ENCODE measurements at places on chromosomes 3 and 15.

DNA sequence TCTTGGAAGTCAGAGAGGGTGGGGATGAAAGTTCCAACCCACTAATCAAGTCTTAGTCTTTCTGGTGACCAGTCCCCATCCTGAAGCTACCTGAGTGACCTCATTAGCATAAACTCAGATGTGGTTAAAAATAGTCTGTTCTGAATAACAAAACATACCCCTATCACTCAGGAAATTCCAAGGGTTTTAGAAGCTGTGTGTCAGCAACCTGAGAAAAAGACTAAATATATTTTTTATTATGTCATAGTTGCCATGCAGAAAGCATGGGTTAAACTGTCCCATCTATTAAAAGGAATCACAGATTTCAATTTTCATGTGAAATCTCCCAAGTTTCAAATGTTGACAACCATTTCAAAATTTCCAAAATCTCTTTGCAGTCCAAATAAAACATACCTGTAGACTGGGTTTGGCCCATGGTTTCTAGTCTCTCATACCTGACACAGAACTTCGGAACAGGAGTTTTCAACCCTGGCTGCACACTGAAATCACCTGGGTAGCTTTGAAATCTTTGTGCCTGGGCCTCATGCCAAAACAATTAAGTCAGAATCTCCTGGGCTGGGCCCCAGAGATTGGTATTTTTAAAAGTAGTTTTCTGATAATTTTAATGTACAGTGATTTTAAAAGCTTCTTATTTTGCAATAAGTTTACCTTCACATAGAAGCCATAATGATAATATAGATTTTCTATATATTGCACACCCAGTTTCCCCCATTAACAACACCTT, 476.3 kb downstream of the RBMS3 start:
- no peak for DNase-seq

DNA sequence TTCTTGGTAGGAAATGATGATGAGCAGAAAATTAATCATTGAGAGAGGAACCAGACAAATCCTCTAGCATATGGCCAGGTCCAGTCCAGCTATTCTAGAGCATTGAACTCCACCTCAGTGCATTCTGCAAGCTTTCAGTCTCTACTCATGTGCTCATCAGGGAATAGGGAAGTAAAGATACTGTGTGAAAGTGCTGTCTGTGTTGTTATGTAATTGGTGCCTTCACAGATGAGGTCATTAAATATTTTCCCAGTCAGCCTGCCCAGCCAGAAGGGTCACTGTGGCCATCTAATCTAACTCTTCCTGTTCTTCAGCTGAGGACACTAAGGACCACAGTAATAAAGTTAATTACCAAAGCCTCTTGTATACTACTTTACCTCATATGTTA, 28.2 kb downstream of the C3orf62 start:
- DNase-seq, result no peak

- DNase-seq, result no peak
Measured at GRCh38 chr15:85406916-85407315, 26.5 kb downstream of the AKAP13 start.

DNA sequence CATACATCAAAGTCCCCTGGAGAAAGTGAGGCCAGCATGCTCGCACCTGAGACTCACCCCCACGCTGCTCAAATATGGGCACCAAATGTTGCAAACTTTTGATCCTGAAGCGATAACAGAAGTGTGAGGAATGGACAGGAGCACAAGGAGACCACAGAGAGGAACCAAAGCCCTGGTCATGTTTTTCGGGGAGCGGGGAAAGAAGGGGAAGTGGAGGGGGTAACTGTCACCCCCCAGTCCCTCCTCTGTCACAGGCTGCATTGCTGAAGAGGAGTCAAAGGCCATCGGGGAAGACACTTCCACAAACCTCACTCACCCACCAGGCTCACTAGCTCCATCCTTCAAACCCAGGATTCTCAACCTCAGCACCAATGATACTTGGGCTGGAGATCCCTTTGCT, 182.4 kb downstream of the UACA start:
- DNase-seq, result no peak

DNA sequence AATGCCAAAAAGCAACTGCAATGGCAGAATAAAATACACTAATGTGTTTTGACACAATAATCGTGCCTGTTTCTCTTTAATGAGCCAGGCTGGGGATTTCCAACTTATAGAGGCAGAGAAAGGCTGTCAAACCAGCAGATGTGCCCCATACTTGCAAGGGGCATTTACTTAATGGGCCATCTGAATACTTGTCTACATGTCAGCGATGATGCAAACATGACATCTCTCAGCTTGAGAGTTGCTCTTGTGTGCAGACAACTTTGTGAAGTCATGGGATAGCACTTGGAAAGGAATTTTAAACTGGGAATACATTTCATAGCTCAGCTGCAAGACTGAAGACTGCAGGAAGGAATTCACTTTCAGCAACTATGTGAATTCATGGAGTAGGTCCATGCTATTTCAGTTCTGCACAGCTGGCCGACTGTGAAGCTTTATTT, 127.4 kb upstream of the ADAMTS9 start:
- DNase-seq, result no peak

GRCh38 chr15:37370941-37371340, 270.6 kb upstream of the MEIS2 start:
- DNase-seq, result no peak

- no peak for DNase-seq
Measured at GRCh38 chr3:55579496-55579895, 92.4 kb upstream of the WNT5A start.

GRCh38 chr15:31457631-31458526, 131.2 kb downstream of the KLF13 start:
- DNase-seq, result no peak

GRCh38 chr3:23112491-23112890, 90.6 kb upstream of the UBE2E2 start:
- no peak for DNase-seq

GRCh38 chr3:126556637-126557414, 1.9 kb downstream of the C3orf22 start:
- DNase-seq, result no peak

DNA sequence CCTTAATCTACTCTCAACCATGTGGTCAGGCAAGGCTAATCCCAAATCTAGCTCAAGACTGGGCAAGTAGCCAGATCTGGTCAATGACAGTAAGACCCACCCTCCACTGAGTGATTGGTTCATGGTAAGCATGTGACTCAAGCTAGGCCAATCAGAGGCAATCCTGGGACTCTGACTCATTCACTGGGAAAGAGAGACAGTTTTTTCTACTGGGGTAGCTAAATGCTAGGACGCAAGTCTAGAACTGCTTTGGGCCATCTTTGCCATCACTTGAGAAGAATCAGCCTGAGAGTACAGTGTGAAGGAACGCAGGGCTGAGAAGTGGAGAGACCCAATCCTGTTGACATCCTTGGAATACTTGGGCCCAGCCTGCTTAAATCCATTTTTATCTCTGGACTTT, 9.4 kb upstream of the RAD18 start:
- no peak for DNase-seq
